Stimulated activated CD4-positive, alpha-beta T cell treated with anti-CD3 and anti-CD28 coated beads, Interleukin-1b, Interleukin-23, amount 100 ng/mL, for 24 hours (primary cell): ENCODE measurements at places on chromosomes 3 and 15.

- DNase-seq, result no peak
Measured at GRCh38 chr15:101441696-101442095, 47.8 kb downstream of the PCSK6 start.

DNA sequence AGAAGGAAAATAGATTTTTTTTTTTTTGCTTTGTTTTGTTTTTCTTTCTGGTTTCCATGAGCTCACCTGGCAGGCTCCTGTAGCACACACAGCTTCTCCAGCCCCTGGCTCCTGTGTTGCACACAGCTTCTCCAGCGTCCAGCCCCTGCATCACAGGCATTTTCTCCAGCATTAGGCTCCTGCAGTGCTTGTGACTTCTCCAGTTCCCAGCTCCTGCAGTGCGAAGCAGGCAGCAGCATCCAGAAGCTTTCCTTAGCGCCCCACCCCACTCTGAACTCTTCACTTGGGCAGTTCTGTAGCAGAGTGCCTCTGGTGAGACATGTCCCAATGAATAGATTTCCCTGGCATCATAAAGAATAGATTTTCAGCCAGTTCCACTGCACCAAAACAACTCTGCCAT is 5.5 kb upstream of the CCDC39 start:
- DNase-seq, result no peak

GRCh38 chr3:65749066-65749465 is 289.7 kb downstream of the MAGI1 start:
- no peak for DNase-seq

DNA sequence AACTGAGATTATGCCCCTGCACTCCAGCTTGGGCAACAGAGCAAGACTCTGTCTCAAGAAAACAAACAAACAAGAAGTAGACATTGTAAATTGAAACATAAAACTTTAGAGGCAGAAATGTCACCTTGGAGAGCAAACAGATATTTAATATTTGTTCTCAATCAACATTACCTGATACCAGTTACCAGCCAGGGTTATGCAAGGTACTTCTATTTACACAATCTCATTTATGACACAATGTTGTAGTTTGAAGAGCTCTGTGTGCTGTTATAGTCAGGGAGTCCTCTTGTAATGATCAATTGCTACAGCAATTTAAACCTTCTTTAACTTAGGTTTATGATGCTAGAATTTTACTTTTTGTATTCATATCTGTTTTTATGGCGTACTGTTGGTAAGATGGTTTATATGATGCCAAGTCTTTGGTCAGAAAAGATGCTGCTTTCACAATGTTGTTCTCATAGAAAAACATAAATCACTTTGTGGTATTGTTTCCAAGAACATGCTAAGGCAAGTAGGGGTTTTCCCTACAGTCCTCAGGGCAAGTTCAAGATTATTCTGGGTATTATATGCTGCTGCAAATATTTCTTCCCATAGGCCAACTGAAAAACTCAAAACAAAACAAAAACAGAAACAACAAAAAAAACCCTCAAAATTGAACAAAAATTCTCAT is 173.5 kb downstream of the TNIK start:
- DNase-seq, result no peak

GRCh38 chr3:196164576-196164975 is 46.6 kb downstream of the ZDHHC19 start:
- DNase-seq, result no peak

DNA sequence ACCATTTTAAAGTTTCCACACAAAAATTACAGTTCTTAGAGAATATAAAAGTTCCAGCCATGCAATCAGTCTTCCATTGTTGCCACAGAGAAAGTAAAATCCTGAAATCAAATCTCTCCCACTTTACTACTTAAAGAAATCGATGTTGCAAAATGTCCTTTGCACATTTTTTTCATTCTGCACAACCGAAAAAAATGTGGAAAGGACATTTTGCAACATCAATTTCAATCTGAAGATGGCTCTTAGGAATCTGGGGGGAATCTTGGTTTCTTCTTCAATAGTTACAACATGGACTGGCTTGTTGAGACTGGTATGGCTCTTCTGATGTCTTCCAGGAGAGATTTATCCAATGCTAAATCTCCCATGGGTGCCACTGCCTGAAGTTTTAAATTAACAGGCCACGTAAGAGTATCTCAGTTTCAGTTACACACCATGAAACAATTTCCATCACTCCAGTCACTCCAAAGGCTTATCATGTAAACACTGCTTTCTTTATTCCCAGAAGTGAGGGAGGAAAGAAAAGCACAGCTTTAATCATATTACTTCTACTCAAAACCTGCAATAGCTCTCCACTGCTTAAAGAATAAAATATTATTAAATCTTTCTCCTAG is 55.8 kb upstream of the CTNNB1 start:
- DNase-seq, result no peak

DNA sequence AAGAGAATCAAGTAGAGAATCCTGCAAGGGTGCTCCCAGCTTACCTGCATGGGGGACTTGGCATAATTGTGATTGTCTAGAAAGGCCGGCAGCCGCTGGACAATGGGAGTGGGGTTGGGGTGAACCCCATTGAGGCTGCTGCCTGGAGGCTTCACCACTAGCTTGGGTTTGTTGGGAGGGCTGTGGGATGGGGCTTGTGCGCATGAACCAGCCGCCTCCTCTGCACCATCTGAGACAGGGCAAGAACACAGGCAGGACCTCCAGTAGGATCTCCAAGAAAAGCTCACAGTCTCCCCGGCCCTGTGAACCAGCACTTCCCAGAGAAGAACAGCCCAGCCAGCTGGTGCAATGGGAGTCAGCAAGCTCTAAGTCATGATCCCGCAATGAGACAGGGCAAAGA is 39.8 kb downstream of the SEMA3G start:
- DNase-seq, result no peak

DNA sequence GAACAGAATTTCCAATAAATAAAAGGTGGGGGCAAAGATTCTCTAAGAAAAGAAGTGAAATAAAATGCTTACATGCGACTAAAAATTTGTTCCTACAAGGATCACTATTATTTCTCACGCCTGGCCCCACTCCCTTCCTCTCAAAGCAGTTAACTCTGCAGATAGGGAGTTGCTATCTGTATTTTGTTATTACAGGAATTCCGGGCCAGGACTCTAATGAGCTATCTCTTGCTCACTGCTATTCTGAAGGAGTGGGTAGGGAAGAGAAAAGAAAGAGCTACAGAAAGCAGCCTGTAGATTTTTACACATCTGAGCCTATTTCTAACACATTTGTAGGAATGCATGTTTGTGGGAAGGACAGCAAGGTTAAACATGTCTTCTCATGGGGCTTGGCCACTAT is 140.4 kb downstream of the PCCB start:
- DNase-seq, result no peak

DNA sequence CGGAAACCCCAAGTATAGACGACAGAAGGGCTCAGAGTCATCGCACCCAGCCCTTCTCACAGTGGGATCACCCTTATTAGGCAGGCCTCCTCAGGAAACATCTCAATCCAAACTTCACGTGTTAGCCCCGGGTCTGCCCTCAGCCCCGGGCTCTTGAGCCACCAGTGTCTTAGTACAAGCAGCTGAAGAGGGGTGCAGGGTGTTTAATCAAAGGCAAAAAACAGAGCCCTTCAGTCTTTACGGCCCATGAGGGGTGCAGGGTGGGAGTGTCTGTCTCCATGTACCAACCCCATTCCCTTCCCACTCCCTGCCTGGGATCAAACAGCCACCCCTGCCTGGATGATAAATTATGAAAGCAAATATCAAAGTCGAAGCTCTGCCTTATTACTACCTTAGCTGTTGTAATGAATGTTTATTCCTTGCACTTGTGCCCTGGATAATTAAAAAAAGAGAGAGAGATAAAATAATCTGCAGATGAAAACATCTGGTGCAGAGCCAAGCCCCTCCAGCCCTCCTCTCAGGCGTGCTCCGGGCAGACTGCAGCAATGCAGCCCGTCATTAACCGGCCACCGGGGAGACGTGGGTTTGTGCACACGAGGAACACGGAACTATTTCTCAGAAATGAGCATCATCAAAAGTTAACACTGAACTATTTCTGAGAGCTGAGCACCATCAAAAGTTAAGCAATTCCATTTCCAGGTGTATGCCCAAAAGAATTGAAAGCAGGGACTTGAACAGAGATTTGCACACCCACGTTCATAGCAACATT is 64.5 kb downstream of the ADAMTS17 start:
- no peak for DNase-seq

DNA sequence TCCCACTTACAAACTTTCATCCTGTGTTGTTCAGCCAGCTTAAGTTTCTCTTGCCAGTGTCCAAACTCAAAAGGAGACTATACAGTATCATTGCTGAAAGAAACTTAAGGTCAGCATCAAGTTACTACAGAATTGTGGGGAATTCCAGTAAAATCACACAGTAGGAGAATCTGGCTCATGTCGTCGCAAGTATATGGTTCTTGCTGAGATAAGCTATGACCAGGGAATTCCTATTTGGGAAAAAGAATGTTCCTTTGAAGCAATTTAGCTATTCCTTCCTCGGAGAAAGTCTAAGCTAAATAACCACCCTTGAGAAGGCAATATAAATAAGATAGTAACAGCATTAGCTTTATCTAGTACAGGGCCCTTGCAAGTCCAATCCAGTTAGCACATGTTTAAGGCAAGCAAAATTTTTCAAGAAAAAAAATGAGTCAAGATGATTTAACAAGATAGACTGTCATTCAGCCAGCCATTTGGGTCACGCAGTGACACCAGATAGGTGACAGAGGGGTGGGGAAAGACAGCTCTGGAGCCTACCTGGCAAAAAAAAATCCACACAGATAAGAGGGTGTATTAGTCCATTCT is 78.2 kb upstream of the THBS1 start:
- DNase-seq, result no peak

DNA sequence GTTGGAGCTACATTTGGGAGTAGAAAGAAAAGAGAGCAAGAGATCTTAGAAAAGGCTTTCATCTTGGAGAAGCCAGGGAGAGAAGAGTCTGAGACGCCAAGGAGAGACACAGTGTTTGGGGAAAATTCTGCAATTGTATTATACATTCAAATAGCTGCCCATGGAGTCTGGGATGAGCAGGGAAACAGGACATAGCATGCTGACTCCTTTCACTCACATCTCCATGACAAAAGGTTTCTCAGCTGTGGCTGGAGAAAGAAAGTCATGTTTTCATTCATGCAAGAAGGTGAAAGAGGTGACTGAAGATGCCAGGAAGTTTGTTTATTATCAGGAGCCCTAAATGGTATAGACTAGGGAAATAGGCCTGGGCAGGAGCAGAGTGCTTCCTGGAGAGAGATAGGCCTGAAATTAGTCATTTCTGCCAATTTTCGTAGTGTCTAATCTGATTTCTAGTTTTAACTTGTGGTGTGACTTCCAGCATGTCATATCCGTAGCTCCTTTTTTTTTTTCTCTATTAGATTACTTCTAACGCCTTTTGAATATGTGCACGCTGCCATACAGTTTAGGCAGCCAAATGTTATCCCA is 34.1 kb downstream of the ACP3 start:
- DNase-seq, result no peak

DNA sequence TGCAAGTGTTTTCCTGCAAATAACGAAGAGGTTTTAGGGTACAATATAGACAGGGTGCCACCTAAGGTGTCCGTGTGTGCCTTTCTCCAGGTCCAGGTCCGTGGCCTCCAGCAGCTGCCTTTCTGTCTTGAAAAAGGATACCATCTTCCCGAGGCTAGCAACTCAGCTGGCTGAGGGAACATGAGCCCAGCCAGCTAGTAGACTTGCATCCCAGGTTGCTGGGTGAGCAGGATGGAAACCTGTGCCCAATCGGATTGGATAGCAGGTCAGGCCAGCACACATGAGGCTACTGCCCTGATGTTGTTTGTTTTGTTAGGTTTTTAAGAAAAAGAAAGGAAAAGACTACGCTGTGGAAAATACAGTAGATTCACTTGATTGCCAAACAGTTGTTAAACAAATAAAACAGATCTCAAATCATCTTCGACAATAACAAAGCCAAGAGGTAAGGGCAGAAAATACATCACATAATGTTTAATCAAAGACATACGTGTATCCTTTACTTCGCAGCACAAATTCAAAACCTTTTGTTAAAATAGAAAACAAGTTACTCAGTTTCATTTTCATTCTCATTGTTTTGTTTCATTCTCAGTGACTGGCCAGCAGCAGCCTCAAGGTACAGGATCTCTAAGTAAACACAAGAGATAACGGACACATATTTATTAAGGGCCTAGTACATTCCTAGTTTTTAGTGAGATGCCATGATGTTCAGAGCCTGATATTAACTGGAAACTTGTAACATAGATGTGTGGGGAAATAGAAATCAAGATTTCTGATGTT is 661.2 kb upstream of the NR2F2 start:
- DNase-seq, result no peak

DNA sequence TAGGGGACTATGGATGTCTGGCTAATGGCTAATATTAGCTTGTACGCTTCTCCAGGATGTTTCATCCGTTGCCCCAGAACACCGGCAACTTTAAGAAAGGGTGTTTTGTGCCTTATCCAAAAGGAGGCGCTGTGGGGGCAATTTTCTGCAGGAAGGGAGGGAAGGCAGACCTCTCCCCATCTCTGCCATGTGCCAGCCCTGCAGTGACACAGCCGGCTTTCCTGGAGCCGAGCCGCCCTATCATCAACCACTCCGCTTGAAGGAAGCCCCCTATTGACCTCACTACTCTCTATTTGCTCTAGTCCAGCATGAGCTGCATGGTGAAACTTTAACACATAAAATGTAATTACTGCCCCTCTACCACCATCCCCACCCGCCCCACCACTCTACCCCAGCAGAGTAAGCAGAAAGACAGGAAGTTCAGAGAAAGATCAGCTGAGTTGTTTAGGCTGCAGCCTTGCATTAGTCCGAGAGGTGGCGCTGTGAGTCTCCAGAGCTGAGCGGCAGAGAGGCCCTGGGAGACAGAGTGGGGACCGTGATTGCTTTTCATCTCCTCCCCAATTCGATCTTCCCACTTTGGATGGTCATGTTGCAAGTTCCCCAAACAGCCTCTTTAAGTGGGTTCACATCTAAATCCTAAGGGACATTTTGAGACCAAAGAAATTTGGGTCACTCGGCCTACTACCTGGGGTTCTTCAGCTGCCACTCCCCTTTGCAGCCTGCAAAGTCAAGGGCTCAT is 24.5 kb upstream of the RAD18 start:
- DNase-seq, result peak; percentile 37

DNA sequence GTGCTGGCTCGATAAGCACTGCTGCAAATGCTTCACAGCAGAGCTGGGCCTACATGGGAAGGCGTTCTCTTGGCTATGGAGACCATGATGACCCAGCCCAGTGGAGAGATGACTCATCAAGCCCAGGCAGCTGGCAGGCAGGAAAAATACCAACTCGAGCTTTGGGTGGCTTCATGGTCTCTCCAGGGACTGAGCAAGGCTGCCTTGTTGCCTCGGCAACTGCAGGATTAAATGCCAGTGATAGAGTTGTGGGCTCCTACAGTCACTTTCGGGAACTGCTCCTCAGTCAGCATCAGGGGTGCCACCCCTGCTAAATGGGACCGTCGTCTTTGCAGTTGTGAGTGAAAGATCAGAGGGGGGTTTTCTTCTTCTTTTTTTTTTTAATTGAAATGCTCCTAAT is 54.6 kb upstream of the MYZAP start:
- no peak for DNase-seq

- no peak for DNase-seq
Measured at GRCh38 chr15:31013863-31014607, 22.6 kb upstream of the MTMR10 start.

GRCh38 chr3:179956416-179956830 is 80.3 kb downstream of the PEX5L start:
- DNase-seq, result no peak

- DNase-seq, result no peak
Measured at GRCh38 chr3:13879102-13879945, 547 bp downstream of the WNT7A start.

- no peak for DNase-seq
Measured at GRCh38 chr15:74580538-74581350, 34.9 kb upstream of the CLK3 start.

- DNase-seq, result no peak
Measured at GRCh38 chr3:50950591-50950990, 275.9 kb downstream of the DOCK3 start.
